ENCODE measurements at places on chromosomes 1 and 21.
A peak's percentile ranks its signal among the peaks of the same experiment; 100 is the strongest.

- no peak for DNase-seq
Observed at GRCh38 chr1:178374016-178374415, 122.7 kb downstream of the CLEC20A start.

GRCh38 chr1:147177611-147178380 is 5.5 kb upstream of the PRKAB2 start:
- DNase-seq = no peak

DNA sequence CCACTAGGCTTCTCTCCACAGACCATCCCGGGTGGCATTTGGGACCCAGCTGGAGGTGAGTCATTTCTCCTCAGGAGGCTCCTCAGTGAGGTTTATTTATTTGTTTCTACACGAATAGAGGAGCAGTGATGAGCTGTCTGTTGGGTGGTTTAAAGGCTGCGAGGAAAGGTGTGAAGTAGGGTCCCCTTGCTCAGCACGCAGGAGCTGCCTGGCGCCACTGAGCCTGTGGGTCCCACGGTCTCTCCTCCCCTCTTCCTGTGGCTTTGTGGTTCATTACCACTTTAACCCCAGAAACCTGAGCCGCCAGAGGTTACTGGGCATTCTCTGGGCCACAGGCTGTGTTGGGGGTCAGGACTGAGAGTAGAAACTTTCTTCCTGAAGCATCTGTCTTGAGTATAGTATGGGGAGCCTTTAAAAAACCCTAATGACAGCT is 39.9 kb downstream of the IL6R start:
- peak; percentile 93 for DNase-seq

DNA sequence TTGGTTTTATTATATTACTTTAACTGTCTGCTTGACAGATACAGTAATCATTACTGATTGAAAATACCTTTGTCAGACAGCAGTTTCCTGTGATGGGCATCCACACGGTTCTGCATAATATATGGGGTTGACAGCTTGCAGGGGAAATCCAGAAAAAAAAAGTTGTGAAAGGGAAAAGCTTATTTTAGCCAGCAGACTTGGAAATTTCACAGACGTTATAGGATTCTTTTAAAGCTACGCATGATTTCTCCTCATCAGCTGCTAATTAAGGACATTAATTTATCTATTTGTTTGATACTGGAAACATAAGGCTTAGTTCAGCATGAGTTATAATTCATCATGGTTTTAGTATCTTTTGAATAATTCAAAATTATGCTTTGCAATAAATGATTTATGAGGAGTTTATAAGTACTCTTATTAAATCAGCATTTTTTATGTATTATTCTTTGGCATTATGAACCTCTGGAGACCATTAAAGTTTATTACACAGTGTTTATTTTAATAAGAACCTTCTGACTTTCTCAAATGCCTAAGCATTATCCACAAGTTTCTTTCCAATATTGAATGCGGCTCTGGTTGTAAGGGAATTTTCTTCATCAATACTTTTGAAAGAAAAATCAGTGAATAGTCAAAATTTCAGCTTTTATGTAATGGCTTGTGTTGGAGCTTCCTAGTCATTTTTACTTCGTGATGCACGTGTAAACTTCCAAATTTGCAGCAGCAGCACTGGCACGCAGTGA is 235.3 kb upstream of the KCNK2 start:
- DNase-seq = no peak

DNA sequence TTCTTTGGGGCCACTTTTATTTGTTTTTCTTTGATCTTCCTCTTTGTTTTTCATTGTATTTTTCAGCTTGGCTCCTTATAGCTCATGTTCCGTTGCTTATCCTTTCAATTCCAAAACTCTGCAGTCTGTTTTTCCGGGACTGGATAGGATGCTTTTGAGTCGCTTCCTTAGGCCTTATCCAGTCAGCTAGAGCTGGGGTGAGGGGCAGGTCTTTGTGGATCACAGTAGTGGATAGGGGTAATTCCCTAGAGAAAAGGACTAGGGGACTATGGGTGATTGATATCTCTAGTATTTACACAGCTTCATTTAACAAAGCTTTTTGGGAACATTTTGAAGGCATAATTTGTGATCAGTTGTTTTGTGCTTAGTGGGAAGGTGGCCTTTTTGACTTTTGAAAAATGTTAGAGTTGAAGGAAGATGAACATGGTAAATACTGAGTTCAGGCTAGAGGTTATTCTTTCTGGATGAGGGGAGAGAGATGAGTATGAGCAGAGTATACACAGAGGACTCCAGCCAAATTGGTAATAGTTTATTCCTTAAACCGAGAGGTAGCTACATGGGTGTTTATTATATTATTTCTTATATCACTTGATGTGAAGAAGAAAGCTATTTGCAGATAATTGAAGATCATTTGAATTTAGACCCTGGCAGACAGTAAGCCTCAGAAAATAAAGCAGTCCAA is 22.5 kb downstream of the CEP350 start:
- DNase-seq = no peak

GRCh38 chr1:21886486-21887215 is 50.5 kb downstream of the HSPG2 start:
- no peak for DNase-seq

DNA sequence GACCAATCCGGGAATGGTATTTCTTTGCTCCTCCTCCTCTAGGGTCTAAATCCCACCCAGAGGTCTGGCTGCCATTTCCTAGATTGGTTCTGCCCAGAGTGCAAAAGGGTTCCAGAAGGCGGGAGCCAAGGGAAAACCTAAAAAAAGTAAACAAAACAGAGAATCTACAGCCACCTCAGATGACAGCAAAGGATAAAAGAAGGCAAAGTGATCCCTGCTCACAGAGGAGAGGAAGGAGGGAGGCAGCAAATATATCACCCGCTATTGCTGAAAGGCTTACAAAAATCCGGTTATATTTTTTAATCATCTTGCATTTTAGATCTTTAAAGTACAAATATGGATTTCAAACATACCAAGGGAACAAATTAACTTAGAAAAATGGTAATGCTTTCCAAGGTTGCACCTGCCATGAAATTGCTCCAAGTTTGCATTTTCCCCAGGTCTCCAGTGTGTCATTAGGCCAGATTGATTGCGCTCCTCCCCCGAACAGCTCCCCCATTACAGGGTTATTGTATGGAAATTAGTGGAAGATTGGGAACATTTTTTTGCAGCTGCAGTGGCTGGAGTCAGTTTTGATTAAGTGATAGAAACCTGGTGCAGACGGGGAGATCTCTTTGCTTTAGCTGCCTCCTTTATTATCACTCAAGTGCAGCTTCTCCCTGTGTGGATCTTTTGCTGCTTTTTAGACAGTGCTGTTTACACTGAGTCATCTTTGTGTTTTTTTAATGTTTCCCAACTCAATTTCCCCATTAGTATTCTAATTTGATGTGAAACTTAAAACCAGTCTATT is 280.5 kb upstream of the CAMK1G start:
- DNase-seq = no peak

All from RCC 7860 (cell line).